ENCODE measurements at places on chromosomes 2 and 18.

DNA sequence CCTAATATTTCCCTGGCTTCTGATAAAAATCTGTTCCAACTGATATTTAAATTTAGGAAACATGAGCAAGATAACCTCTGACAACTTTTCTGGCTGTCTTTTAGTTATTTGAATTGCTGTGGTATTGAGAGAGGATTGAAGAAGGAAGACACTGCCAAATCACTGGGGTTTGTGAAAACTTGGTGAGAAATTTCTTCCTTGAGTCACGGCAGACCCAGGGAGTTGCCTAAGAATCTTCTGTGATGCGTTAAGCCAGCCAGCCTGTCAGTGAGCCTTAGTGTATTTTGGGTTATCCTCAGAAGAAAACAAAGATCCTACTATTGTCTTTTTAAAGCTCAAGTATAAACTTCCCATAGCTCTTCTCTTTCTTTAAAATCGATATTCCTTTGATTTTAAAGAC, 17.5 kb upstream of the DOK6 start:
- no peak for DNase-seq
- H3K27me3 ChIP-seq = no peaks in the 10 kb centered on the region
- peaks cover 2% of the 10 kb centered on the region for H3K4me1 ChIP-seq
- H3K36me3 ChIP-seq = no peaks in the 10 kb centered on the region
- no peak overlapping the region for H3K27ac ChIP-seq

DNA sequence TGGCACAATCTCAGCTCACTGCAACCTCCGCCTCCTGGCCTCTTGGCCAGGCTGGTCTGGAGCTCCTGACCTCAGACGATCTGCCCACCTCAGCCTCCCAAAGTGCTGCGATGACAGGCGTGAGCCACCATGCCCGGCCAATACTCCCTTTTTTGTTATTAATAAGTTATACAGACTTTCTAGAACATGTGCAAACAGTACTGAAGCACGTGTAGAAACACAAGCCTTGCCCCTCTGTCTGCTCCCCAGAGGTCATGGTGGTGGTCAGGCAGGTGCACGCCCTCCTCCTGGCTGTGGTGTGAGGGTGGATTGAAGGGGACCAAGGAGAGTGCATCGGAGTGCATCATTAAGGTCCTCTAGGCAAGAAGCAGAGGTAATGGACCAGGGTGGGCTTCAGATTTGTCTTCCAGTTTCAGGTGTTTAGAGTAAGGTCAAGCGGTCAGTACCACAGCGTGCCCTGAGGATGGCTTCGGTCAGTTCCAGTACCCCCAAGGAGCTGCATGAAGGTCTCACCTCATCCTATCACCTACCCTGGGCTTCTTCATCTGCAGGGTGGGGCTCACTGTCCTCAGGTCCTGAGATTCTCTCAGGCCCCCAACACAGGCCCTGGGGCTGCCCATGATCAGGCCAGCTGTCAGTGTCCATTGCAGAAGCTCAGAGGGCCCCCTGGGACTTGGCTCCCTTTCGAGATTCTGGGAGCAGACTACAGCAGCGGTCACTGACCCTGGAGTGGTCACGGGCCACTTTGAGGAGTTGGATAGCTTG, 124.3 kb downstream of the GLI2 start:
- H3K27me3 ChIP-seq = no peaks in the 10 kb centered on the region
- no peak for DNase-seq
- H3K4me1 ChIP-seq = peaks cover 48% of the 10 kb centered on the region
- peaks cover 21% of the 10 kb centered on the region for H3K36me3 ChIP-seq

GRCh38 chr18:37484983-37485834, 80.4 kb downstream of the CELF4 start:
- no peaks in the 10 kb centered on the region for H3K36me3 ChIP-seq
- no peaks in the 10 kb centered on the region for H3K4me1 ChIP-seq
- H3K27ac ChIP-seq = no peak overlapping the region
- DNase-seq = peak; percentile 42

DNA sequence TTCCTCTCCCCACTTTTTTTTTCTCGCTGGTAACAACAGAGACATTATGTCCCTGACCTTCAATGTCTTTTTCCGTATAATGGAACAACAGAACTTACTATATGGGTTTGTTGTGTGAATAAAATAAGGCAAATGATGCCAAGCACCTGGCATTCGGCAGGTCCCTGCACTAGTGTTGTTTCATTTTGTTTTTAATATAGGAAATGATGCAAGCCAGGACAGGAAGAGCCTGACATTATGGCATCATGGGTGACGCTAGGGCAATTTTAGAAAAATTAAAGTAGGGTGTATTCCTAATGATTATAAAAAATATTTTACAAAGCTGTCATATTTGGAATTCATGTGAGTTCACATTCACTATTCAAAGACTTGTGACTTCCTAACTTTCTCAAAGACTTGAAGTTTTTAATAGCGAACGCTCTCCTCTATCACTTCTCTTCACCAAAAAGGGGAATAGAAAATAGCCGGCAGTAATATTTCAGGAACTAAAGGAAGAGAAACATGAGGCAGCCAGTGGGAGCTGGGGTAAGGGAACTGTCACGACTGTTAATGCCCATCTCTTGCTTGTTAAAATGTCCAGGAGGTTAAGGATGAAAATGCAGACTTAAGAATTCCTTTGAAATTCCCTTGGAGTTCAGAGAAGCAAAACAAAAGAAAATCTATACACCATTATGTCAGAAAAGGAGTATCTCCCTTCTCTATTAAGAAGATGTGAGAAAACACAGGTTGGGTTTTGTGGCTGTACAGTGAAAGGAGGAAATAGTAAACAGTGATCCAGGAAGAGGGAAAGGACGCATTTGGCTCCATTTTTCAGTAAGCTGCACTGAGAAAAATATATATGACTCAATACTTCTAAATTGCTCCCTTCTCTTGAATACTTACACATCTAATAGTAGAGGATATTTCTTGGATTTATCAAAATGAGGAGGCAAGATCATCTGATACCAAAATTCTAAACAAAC, 60.2 kb downstream of the DPP4 start:
- H3K36me3 ChIP-seq = no peaks in the 10 kb centered on the region
- no peak for DNase-seq
- no peak overlapping the region for H3K27ac ChIP-seq

- H3K27me3 ChIP-seq = no peaks in the 10 kb centered on the region
- H3K4me3 ChIP-seq = no peak overlapping the region
- H3K36me3 ChIP-seq = no peaks in the 10 kb centered on the region
- peaks cover 3% of the 10 kb centered on the region for H3K4me1 ChIP-seq
- no peak overlapping the region for H3K27ac ChIP-seq
- no peak for DNase-seq
Measured at GRCh38 chr2:215540658-215541057, 104.8 kb upstream of the FN1 start.

DNA sequence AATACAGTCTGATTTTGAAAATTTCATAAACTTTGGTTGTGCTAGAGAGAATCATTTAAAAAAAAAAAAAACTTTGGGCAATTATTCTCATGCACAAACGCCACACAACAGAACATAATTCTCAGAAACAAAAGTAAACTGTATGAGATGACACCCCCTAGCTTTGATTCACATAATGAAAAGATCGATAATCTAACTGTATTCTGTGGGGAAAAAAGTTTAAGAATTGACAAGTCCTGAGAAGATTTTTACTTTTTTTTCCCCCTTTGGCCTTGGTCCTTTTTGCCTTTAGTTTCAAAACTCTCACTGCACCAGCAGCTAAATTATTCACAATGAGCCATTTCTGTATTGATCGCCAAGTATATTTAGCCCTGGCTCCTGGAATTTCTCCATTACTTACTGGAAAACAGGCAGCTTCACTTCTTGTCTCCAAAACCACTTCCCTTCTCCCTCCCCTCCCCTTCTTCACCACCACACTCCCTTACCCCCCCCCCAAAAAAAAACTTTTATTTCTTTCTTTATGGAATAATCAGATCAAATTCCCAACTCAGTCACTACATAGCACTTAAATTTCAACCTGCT, 2.0 kb downstream of the IKZF2 start:
- H3K27me3 ChIP-seq = no peaks in the 10 kb centered on the region
- no peak for DNase-seq
- no peaks in the 10 kb centered on the region for H3K36me3 ChIP-seq
- H3K4me3 ChIP-seq = peak overlapping the region; percentile 69
- H3K27ac ChIP-seq = no peak overlapping the region

DNA sequence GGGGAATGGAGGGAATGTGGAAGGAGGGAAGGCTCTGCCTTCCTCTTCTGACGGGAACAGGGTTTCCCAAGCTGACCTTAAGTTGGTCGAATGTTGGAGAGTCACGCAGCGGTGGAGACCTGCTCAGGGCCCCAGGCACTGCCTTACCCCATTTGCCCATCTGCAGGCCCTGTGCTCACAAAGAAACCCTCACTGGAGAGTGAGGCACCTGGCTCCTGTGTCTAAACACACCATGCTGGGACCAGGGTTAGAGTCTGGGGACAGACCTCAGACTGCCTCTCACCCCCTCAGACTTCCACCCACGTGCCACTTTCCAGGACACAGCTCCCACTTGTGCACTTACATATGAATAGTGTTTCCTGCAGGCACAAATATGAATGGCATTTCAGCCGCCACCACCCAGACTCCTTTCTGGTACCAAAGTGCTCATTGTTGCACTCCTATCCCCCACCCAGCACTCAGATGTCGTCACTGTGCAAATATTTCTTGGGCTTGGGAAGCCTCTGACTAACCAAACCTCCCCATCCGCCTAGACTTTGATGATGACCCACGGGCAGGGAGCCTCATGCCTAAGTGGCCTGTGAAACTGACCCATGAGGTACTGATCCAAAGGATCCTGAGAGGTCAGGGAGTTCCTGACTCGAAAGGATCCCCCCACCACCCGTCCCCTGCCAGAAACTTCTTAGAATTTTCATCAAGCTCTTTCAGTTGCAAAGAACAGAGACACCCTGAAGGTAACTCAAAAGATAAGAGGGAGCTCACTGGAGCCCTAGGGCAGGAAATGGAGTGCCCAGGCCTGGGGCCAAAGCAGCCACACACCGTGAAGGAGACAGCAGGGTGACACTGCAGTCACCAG, 78.3 kb downstream of the STPG4 start:
- H3K27ac ChIP-seq = no peak overlapping the region
- H3K4me3 ChIP-seq = no peak overlapping the region
- no peaks in the 10 kb centered on the region for H3K27me3 ChIP-seq
- no peak for DNase-seq
- peaks cover 34% of the 10 kb centered on the region for H3K4me1 ChIP-seq
- peaks cover 3% of the 10 kb centered on the region for H3K36me3 ChIP-seq

DNA sequence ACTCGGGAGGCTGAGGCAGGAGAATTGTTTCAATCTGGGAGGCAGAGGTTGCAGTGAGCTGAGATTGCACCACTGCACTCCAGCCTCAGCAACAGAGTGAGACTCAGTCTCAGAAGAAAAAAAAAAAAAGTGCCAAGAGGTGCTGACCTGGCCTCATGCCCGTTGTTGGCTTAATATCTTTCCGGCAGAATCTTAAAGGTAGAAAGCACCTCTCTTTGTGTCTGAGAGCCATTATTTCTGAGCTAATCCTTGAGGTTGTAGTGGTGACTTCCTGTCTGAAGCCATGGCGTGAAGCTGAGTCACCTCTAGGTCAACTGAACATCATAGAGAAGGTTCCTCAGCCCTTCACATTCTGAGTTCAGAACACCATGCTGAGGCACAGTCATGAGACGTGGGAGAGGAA, 60.4 kb downstream of the WDSUB1 start:
- H3K27ac ChIP-seq = no peak overlapping the region
- H3K4me3 ChIP-seq = no peak overlapping the region
- no peak for DNase-seq

GRCh38 chr2:95004287-95004686, 21.2 kb upstream of the MAL start:
- H3K4me1 ChIP-seq = peaks cover 7% of the 10 kb centered on the region
- no peak for DNase-seq
- H3K27ac ChIP-seq = no peak overlapping the region
- H3K27me3 ChIP-seq = peaks cover 2% of the 10 kb centered on the region
- no peak overlapping the region for H3K4me3 ChIP-seq
- no peaks in the 10 kb centered on the region for H3K36me3 ChIP-seq

GRCh38 chr2:205642599-205643356, 39.5 kb upstream of the NRP2 start:
- DNase-seq = no peak
- no peak overlapping the region for H3K4me3 ChIP-seq
- H3K36me3 ChIP-seq = no peaks in the 10 kb centered on the region
- no peak overlapping the region for H3K27ac ChIP-seq
- peaks cover 13% of the 10 kb centered on the region for H3K4me1 ChIP-seq

GRCh38 chr2:208466151-208466919, 59.7 kb downstream of the PTH2R start:
- H3K36me3 ChIP-seq = no peaks in the 10 kb centered on the region
- H3K27ac ChIP-seq = no peak overlapping the region
- DNase-seq = peak; percentile 63
- H3K27me3 ChIP-seq = no peaks in the 10 kb centered on the region
- H3K4me3 ChIP-seq = no peak overlapping the region

- H3K27me3 ChIP-seq = no peaks in the 10 kb centered on the region
- no peaks in the 10 kb centered on the region for H3K4me1 ChIP-seq
- no peaks in the 10 kb centered on the region for H3K36me3 ChIP-seq
- H3K4me3 ChIP-seq = no peak overlapping the region
- DNase-seq = no peak
Measured at GRCh38 chr2:68238955-68239822, 13.1 kb downstream of the PPP3R1 start.

DNA sequence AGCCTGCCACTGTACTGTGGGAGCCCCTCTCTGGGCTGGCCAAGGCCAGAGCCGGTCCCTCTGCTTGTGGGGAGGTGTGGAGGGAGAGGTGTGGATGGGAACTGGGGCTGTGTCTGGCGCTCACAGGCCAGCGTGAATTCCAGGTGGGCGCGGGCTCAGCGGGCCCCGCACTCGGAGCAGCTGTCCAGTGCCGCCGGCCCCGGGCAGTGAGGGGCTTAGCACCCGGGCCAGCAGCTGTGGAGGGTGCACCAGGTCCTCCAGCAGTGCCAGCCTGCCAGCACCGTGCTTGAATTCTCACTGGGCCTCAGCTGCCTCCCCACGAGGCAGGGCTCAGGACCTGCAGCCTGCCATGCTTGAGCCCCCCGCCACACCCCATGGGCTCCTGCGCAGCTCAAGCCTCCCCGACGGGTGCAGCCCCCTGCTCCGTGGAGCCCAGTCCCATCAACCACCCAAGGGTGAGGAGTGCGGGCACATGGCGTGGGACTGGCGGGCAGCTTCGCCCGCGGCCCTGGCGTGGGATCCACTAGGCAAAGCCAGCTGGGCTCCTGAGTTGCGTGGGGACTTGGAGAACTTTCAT, 69.5 kb upstream of the ABCA12 start:
- no peak overlapping the region for H3K27ac ChIP-seq
- H3K36me3 ChIP-seq = no peaks in the 10 kb centered on the region
- no peak overlapping the region for H3K4me3 ChIP-seq
- H3K27me3 ChIP-seq = no peaks in the 10 kb centered on the region
- no peaks in the 10 kb centered on the region for H3K4me1 ChIP-seq

DNA sequence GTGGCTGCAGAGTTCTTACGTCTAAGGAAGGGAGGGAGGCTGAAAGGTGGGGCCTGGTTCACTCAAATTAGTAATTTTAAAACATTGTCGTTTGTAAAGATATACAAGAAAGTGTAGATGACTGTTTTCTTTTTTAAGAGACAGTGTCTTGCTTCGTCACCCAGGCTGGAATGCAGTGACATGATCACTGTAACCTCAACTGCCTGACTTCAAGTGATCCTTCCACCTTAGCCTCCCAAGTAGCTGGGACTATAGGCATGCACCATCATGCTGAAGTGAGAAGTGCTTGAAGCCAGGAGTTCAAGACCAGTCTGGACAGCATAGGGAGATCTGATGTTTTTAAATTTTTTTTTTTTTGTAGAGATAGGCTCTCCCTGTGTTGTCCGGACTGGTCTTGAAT, 52.9 kb downstream of the HNRNPLL start:
- H3K4me3 ChIP-seq = no peak overlapping the region
- DNase-seq = no peak
- H3K36me3 ChIP-seq = no peaks in the 10 kb centered on the region
- no peaks in the 10 kb centered on the region for H3K4me1 ChIP-seq
